ENCODE measurements at places on chromosomes 7 and 10. TPM values are rescaled to one million over a fixed set of nuclear protein-coding genes. Genes with fewer than 3 reads are reported as not detected.

The LRGUK gene
- total RNA-seq, result 0.07 TPM

The KDM7A gene
- total RNA-seq, result 5.3 TPM

The ACSL5 gene
- 22.7 TPM for total RNA-seq

The CTAGE15 gene
- total RNA-seq, result 0.13 TPM

The TRPV5 gene
- total RNA-seq, result not detected

The MAGI2 gene
- total RNA-seq, result 2.7 TPM

The MBLAC1 gene
- 3.0 TPM for total RNA-seq

The SP8 gene
- total RNA-seq, result not detected

The ARHGEF35 gene
- total RNA-seq, result 0.88 TPM

The LRRTM3 gene
- not detected for total RNA-seq

The RELN gene
- 7.9 TPM for total RNA-seq

The AGBL3 gene
- total RNA-seq, result 1.4 TPM

The NAT16 gene
- total RNA-seq, result not detected

The HMX3 gene
- not detected for total RNA-seq

The CFAP46 gene
- total RNA-seq, result 3.0 TPM

The STAMBPL1 gene
- total RNA-seq, result 6.4 TPM

The POLR2J2 gene
- 1.7 TPM for total RNA-seq

The SPDYE6 gene
- not detected for total RNA-seq

The SCART1 gene
- total RNA-seq, result 0.73 TPM

The ITGB8 gene
- 5.1 TPM for total RNA-seq

The SRRM3 gene
- total RNA-seq, result 0.53 TPM

The TEX36 gene
- total RNA-seq, result not detected

The ANLN gene
- 52.6 TPM for total RNA-seq

The OR6B1 gene
- total RNA-seq, result not detected
